HuH-7.5 (cell line): ENCODE measurements at places on chromosomes 4 and X.

DNA sequence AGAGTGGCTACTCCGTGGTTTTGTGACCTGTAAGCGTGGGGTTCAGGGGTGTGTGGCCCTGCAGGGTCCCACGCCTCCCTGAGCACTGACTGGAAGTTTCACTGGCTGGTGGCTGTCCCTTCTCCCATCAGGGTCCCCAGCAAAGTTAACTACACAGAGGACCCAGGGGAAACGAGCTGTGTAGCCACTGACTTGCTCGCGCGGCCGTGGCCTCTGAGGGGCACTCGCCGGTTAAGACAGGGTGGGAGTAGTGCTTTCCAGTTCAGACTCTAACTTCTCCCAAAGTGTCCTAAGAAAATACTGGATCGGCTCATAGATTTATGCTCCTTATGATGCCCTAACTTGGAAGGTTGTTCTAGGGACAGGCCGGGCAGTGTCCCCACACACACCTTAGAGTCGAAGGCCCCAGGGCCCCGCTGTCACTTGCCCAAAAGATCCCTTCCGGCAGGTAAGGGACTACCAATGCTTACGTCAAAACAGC lies 28.2 kb downstream of the NELFA start:
- no peak for DNase-seq

GRCh38 chr4:37157476-37158167 lies 86.9 kb upstream of the NWD2 start:
- no peak for DNase-seq

DNA sequence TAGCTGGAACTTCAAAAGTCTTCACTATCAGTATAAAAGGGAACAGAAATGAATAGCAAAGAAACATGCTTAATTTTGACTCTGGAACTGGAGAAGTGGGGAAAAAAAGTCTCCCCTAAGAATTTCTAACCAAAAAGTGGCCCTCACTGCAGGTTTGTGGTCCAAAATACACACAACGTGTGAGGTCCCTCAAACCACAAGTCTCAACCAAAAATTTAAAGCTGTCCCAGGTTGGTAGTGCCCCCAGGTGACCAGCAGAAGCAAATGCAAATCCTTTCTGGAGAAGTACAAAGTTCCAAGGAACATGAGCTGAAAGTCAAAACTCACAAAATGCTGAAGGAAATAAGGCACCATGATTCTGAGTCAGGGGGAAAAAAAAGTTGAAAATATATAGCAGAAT lies 23.6 kb upstream of the VAMP7 start:
- no peak for DNase-seq

DNA sequence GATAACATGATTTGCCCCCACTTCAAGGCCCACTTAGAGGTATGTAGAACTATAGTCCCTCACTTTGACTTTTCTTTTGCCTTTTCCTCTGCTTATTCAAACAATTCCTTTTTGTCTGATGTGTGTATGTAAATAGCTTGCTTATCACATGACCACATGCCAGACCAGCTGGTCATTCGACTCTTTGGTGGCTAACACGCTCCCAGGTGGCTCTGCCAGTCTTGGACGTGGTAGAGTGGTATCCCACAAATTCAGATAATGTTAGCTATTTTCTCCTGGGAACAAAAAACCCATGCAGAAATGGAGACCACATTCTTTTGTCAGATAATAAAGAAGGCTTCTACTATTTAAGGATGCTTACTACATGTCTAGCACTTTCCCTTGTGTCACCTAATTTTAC lies 47.9 kb downstream of the ARHGAP24 start:
- no peak for DNase-seq

DNA sequence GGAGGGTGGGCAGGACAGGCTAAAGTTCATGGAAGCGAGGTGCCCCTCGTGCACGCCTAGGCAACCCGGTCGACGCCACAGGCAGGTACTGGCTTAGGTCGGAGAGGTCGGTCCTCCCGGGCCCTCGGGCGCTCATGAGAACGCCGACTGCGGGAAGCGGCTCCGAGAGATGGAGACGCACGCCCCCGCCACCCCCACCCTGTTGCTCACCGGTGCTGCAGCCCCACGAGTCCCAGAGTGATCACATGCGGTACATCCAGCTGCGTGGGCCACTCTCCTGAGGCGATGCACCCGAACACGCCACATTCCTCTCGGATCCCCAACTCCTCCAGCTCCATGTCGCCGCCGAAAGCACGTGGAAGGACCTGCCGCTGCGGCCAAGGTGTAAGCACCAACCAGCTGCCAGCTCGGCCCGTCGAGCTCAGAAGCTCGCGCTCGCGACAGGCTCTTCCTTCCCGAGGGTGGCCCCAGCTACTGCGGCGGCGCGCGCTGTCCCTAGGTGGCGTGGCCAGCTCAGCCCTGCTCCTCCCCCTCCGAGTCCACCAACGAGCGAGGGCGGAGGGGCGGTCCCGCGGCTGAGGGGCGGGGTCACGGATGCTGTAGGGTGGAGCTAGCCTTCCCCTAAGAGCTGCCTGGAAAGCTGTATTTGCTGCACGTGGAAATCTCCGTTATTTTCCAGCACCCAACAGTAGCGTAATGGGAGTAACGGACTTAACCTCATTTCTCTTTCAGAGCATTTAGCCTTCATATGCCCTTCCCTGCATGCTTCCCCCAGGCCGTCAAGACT lies at the start of gene PPAT:
Gene PPAT (minus strand): TSS at position 476 of the 787 bp plus-strand sequence. CDS start 138 bp downstream, at position 338.
- DNase-seq = peak; percentile 82

DNA sequence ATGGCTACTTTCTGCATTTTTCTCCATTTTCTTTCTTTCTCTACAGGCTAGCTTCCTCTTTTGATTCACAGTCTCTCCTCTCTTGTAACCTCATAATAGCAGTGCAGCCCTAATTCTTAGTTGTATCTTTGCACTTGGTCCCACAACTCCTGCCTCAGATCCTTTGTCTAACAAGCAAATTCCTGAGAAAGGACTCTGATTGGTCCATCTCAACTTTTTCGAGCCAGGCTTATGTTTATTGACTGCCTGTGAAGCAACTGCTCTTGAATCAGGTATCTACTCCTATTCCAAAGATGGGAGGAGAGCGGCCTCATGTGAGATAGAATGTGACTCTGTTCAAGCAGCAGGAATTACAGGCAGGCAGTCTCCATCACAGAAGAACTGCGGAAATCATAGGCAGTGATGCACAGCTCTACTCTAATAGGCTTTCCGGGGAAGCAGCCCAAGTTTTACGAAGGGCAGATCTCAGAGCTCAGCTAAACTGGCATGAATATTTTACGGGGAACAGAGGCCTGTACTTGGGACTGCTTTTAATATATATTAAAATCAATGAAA lies 123.5 kb downstream of the GABRB1 start:
- DNase-seq = no peak

DNA sequence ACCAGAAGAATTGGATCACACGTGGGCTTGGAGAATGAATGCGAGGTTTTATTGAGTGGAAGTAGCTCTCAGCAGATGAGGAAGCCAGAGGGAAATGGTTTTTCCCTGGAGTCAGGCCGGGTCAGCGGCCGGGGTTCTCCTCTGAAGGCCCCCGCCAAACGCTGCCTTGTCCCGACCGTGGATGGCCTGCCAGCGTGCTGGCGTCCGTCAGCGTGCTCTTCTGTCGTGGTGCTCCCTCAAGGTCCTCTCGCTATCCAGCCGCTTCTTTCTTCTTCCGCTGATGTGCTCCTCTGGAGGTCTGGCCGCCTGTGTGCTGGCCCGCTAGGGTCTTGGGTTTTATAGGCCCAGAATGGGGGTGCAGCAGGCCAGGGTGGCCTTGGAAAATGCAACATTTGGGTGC lies 632.2 kb downstream of the TRAM1L1 start:
- DNase-seq = no peak

GRCh38 chrX:23478561-23478960 lies 143.9 kb downstream of the PTCHD1 start:
- DNase-seq = no peak

DNA sequence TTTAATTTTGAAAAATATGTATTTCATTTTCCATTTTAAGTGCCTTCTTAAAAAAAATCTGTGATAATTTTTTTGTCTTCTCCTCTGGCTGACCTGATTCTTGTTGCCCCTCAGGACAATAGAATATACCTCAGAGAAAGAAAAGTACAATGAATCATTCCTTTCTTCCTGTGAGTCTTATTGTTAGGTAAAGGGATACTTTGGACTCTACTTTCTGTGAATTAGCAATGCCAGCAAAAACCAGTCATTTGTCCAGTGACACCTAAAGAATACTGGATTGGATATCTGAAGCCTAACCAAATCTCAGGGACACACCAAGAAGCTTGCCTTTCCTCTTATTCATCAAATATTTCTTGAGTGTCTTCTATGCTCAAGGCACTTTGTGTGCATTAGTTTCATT lies 102.1 kb downstream of the AREG start:
- DNase-seq = no peak

- DNase-seq = no peak
Measured at GRCh38 chr4:176335421-176335820, 15.7 kb downstream of the SPCS3 start.

- no peak for DNase-seq
Measured at GRCh38 chr4:100811046-100811445, 293.2 kb upstream of the EMCN start.

DNA sequence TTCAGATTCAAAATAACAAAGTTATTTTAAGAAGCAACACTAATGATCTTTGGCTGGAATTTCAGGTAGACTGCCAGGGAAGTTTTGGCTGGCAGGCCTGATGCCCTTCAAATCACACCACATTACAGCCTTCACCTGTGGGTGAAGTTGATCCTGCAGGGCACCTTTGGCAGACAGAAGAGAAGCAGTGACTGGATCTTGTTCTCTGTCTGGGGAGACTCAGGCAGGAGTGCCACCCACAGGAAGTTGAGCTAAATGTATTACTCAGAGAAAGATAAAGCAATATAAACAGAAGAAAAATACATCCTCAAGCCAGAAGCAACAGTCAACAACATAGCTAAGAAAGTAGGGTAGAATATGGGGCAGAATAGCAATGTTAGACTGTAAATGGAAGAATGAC lies 12.8 kb upstream of the CFAP299 start:
- no peak for DNase-seq

GRCh38 chrX:139078342-139078741 lies 366.8 kb upstream of the FGF13 start:
- no peak for DNase-seq

DNA sequence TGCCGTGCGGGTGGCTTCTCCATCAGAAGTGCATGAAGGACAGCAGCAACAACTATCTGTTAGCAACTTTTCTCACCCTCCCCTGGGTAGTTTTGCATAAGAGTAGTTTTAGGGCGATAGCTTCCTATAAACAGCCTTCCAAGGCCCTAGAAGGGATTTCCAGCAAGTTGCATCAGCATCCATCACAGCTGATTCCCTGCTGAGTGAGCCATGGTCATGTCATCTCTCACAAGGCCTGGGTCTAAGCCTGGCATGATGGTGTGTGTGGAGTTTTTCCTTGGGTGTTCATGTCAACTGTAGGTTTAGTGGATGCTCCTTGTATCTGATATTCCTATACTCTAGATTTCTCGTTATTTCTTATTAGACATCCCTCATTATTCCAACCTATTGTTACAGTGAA lies 2324.7 kb upstream of the AGA start:
- DNase-seq = no peak

- no peak for DNase-seq
Measured at GRCh38 chrX:132491191-132491590, 2.4 kb upstream of the MBNL3 start.

GRCh38 chr4:177879851-177880250 lies 437.6 kb upstream of the AGA start:
- no peak for DNase-seq

DNA sequence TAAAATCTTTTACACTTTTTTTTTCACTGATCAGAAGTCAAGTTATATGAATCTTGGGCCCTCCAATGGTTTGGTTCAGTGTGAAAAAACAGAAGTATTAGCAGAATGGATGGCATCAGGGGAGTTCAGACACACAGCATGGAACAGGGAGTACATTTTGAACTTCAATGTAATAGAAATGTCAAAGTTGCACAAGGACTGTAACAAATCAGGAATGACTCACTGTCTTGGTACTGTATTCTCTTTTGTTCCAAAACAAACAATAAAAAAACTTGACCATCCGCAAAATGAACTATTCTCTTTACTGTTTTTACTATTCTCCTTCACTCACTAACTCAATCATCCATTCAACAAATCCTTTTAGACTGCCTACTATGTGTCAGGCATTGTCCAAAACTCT lies 401.0 kb downstream of the FSTL5 start:
- DNase-seq = no peak

DNA sequence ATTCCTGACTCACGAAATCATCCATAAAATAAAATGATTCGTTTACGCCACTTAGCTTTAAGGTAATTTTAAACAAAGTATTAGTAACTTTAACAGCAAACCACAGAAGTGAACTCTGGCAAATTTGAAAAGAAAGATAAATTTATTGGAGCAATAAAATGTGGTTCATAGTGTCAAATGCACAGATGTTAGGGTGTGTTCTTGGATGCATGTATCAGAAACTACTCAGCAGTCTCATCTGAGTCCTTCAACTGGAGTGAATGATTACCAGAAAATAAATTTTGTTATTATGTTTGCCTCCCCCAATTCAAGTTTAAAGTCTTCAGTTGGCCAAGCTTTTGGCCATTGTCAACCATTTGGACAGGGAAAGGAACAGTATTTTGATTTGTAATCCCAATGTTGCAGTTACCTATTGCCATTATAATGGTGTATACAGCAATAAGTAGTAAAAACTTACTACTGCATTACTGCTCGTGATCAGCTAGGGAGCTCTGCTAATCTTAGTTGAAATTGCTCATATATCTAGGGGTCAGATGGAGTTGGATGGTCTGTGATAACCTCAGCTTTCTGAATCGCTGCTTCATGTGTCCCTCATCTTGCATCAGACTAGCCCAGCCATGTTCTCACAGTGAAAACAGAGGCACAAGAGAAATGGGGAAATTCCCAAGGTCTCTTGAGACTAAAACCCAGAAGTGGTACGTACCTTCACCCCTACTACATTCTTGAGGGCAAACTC lies 254.6 kb upstream of the KCNIP4 start:
- no peak for DNase-seq

DNA sequence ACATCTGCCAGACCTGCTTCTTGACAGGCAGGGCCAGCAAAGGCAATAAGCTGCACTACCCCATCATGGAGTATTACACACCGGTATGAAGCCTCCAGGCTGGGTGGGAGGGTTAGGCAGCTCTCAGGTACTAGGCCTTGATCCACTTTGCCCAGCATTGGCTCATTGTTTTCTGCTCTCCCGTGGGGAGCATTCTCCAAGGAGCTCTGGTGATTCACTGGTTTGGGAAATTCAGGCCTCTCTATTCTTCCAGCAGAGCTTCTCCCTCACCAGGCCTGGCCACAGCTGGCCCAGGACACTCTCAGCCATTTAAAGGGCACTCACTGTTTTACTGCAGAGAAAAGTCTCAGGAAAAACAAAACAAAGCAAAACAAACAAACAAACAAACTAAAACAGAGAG lies 33.0 kb downstream of the DRP2 start:
- no peak for DNase-seq

- no peak for DNase-seq
Measured at GRCh38 chrX:107729558-107730297, 45.9 kb downstream of the TSC22D3 start.
